ENCODE measurements at places on chromosomes 7 and 10. TPM values are rescaled to one million over a fixed set of nuclear protein-coding genes. Genes with fewer than 3 reads are reported as not detected.

DNA sequence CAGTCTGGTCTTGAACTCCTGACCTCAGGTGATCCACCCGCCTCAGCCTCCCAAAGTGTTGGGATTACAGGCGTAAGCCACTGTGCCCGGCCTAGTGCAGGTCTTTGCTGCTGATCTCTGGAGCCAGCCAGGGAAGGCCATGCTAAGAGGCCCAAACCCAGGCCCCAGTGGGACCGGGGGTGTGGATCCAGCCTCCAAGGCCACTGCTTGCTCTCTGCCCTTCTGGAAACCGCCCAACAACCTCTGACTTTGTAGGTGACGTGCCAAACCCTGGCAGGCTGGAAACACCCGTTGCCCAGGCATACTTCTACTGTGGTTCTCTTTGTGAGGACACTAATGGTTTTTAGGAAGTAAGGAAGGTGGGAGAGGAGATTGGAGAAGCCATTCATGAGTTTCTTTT lies 83.5 kb upstream of the GNA12 start:
- no peak for DNase-seq

GRCh38 chr7:75977743-75978142 lies 16.7 kb downstream of the TMEM120A start:
- peak; percentile 58 for DNase-seq

DNA sequence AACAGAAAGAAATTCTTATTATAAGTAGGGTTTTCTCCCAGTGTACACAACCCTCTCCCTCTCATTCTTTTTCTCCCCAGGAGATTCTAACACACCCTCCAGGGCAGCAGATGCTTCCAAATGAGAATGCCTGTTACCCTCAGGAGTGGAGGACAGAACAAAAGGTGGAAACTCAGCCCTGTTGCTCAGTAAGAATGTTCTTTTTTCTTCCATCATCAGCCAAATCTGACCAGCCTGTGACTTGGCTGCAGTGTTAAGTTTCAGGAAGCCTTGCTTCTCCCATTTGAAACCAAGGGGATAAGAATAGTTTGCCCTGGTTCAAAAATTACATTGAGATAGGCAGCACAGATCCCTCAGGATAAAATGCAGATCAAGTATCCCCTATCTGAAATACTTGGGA lies 77.5 kb upstream of the EEPD1 start:
- DNase-seq: no peak

- peak; percentile 72 for DNase-seq
These were observed 3.5 kb downstream of the LRRN3 start for GRCh38 chr7:111094419-111094818.

DNA sequence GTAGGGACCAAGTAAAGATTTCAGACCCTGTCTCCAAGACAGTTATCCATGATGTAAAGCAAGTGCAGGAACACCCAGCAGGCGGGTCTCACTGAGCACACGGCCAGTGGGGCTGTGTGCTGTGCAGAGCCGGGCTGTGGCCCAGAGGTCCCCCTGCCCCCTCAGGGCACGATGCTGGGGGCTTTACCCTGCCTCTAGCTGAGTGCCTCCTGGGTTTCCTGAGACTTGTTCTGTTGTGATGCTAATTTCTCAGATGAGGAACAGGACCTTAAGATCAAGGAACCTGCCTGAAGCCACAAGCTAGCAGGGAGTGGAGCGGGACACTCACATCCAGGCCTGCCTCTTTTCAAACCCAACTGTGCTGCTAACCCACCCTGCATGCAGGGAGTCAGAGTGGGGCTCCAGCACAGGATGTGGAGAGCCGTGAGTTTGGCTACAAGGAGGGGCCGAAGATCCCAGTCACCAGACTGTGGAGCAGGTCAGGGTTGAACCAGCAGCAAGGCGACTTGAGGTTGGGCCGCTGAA lies 76.1 kb upstream of the LYZL2 start:
- DNase-seq: no peak

DNA sequence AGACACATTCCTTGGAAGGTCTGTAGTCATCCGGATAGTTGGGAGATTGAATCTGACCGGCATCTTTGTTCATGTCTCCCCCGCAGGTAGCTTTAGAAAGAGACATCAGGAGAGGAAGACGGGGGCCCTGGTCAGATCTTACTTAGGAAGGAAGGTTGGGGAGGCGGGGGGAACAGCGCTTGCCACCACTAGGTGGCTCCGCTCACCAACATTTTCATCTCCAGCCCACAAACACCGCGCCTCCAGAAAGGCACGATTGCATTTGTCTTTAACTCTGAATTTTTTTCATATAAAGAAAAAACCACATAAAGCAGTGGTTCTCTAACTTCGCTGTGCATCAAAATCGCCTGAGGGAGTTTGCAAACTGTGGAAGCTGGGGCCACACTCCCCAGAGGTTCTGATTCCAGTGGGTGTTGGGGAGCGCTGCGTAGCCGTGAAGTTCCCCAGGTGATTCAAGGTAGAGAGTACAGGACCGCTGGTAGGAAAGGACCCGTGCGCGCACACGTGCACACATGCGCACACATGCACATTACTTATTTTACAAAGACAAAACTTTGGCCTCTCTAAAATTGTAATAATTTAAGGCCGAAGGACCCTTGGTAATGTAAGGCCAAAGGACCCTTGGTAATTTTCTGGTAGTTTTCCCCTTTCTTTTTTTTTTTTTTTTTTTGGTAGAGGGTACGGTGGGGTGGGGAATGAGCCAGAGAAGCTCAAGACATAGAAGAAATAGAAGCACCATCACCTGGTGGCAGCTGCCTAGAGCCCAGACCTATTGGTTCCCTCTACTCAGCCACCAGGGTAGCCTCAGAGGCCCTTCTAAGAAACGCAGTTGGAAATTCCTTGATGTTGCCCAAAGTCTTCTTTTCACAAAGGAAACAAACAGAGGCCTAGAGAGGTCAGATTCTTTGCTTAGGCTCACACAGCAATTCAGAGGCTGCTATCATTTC lies 37.4 kb upstream of the OPALIN start:
- peak; percentile 91 for DNase-seq

Gene TMEM72
- not detected for polyA plus RNA-seq
